ENCODE measurements at places on chromosomes 7 and 10. TPM values are rescaled to one million over a fixed set of nuclear protein-coding genes. Genes with fewer than 3 reads are reported as not detected.

DNA sequence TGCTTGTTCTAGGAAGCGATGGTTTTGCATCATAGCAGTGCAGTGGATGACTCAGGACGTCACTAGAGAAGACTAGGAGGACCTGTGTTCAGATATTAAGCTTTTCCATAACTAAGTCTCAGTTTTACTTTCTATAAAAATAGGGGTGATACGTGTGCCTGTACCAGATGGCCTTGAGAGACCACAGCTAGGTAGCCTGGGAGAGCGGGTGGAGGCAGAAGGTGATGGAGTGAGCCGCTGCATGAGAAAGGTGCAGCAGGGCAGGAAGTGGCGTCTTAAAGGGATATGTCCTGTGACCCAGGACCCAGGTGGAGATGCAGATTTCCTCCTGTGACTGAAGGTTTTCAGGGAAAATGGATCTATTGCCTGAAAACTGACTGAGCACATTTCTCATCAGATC lies 304.9 kb downstream of the CDC14C start:
- DNase-seq, result no peak
- H3K4me1 ChIP-seq, result no peaks in the 10 kb centered on the region

The PDE1C gene
- total RNA-seq, result 158 TPM

The LRRN3 gene
- total RNA-seq, result 0.52 TPM

- no peak overlapping the region for H3K27ac ChIP-seq
- no peaks in the 10 kb centered on the region for H3K27me3 ChIP-seq
- no peaks in the 10 kb centered on the region for H3K36me3 ChIP-seq
- DNase-seq, result no peak
These were observed 25.1 kb upstream of the GPR37 start for GRCh38 chr7:124790645-124791044.

GRCh38 chr7:145643981-145644380 lies 472.6 kb upstream of the CNTNAP2 start:
- no peak overlapping the region for H3K4me3 ChIP-seq
- no peaks in the 10 kb centered on the region for H3K27me3 ChIP-seq
- no peaks in the 10 kb centered on the region for H3K36me3 ChIP-seq
- no peak overlapping the region for H3K27ac ChIP-seq
- no peak for DNase-seq

GRCh38 chr10:128298587-128298986 lies 172.4 kb upstream of the MKI67 start:
- H3K36me3 ChIP-seq, result no peaks in the 10 kb centered on the region
- H3K27me3 ChIP-seq, result no peaks in the 10 kb centered on the region
- no peaks in the 10 kb centered on the region for H3K4me1 ChIP-seq
- H3K4me3 ChIP-seq, result no peak overlapping the region

GRCh38 chr10:652233-652632 lies 37.2 kb downstream of the DIP2C start:
- peaks cover 55% of the 10 kb centered on the region for H3K4me1 ChIP-seq
- H3K27ac ChIP-seq, result no peak overlapping the region
- DNase-seq, result no peak
- H3K4me3 ChIP-seq, result no peak overlapping the region
- no peaks in the 10 kb centered on the region for H3K27me3 ChIP-seq

- H3K4me1 ChIP-seq, result no peaks in the 10 kb centered on the region
- H3K4me3 ChIP-seq, result no peak overlapping the region
- no peak overlapping the region for H3K27ac ChIP-seq
- H3K36me3 ChIP-seq, result no peaks in the 10 kb centered on the region
- peaks cover 19% of the 10 kb centered on the region for H3K27me3 ChIP-seq
- DNase-seq, result no peak
These were observed 21.2 kb upstream of the PRKCQ start for GRCh38 chr10:6601246-6601805.

- peaks cover 40% of the 10 kb centered on the region for H3K4me1 ChIP-seq
- H3K27me3 ChIP-seq, result no peaks in the 10 kb centered on the region
- H3K4me3 ChIP-seq, result no peak overlapping the region
- H3K36me3 ChIP-seq, result no peaks in the 10 kb centered on the region
These were observed 47.9 kb upstream of the NPFFR1 start for GRCh38 chr10:70331486-70332268.

GRCh38 chr7:69864822-69865221 lies 266.5 kb downstream of the AUTS2 start:
- H3K27ac ChIP-seq, result no peak overlapping the region
- no peaks in the 10 kb centered on the region for H3K4me1 ChIP-seq
- DNase-seq, result no peak
- no peaks in the 10 kb centered on the region for H3K27me3 ChIP-seq

GRCh38 chr7:38306914-38307313 lies 33.5 kb upstream of the TARP start:
- H3K27ac ChIP-seq, result no peak overlapping the region
- no peaks in the 10 kb centered on the region for H3K36me3 ChIP-seq
- peaks cover 5% of the 10 kb centered on the region for H3K4me1 ChIP-seq
- no peaks in the 10 kb centered on the region for H3K27me3 ChIP-seq
- DNase-seq, result no peak

DNA sequence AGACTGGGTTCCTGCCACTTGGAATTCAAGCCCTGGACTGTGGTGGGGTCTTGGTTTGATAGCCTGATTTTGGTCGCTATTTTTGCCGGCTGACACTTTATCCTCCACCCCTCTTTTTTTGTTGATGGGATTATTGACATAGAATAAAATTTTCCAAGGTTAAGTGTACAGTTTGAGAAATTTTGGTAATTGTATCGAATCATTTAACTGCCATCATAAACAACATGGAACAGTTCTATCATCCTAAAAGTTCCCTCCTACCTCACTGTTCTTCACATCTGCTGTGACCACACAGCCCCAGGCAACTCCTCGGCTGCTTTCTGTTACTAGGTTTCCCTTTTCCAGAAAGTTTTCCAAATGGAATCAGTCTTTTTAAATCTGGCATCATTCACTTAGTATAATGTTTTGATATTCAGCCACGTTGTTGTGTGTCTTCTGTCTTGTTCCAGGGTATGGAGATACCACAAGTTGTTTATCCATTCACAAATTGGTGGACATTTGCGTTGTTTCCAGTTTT lies 50.6 kb upstream of the STEAP1B start:
- no peaks in the 10 kb centered on the region for H3K36me3 ChIP-seq
- peaks cover 58% of the 10 kb centered on the region for H3K27me3 ChIP-seq
- peaks cover 9% of the 10 kb centered on the region for H3K4me1 ChIP-seq

DNA sequence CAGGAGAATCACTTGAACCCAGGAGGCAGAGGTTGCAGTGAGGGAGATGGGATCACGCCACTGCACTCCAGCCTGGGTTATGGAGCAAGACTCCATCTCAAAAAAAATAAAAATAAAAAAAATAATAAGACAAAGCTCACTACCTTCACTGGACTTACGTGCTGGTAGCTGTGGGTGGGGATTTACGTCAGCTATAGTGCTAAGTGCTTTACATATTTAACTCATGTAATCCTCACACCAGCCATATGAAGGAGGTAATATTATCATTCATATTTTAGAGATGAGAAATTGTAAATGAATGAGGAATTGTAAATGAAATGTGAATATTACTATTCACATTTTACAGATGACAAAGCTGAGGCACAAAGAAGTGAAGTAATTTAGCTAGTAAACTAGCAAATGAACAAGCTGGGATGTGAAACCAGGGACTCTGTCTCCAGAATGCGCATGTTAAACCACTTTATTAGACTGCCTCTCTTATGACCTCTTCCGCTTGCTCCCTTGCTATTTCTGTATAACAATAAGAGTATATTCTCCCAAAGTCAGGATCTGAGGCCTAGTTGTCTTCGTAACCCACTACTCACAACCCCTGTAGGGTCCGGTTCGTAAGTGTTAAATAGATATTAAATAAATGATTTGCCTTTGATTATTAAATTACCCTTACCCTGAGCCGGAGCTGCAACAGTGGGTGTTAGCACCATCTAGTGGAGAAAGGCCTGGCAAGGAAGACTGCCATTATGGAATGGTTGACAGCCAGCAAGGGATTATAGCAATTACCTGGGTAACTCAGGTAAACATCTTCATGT lies 70.2 kb downstream of the HTR7 start:
- DNase-seq, result no peak
- H3K4me1 ChIP-seq, result no peaks in the 10 kb centered on the region
- no peak overlapping the region for H3K27ac ChIP-seq
- no peak overlapping the region for H3K4me3 ChIP-seq
- no peaks in the 10 kb centered on the region for H3K36me3 ChIP-seq
- peaks cover 13% of the 10 kb centered on the region for H3K27me3 ChIP-seq

GRCh38 chr10:43900571-43900970 lies 251.9 kb upstream of the ZNF32 start:
- DNase-seq, result no peak
- no peak overlapping the region for H3K4me3 ChIP-seq
- no peak overlapping the region for H3K27ac ChIP-seq
- H3K4me1 ChIP-seq, result peaks cover 9% of the 10 kb centered on the region
- no peaks in the 10 kb centered on the region for H3K27me3 ChIP-seq

- no peaks in the 10 kb centered on the region for H3K36me3 ChIP-seq
- H3K4me3 ChIP-seq, result no peak overlapping the region
These were observed 39.0 kb upstream of the TECTB start for GRCh38 chr10:112244197-112244596.

The INHBA gene
- 0.97 TPM for total RNA-seq

The TMEM236 gene
- total RNA-seq, result 0.44 TPM

DNA sequence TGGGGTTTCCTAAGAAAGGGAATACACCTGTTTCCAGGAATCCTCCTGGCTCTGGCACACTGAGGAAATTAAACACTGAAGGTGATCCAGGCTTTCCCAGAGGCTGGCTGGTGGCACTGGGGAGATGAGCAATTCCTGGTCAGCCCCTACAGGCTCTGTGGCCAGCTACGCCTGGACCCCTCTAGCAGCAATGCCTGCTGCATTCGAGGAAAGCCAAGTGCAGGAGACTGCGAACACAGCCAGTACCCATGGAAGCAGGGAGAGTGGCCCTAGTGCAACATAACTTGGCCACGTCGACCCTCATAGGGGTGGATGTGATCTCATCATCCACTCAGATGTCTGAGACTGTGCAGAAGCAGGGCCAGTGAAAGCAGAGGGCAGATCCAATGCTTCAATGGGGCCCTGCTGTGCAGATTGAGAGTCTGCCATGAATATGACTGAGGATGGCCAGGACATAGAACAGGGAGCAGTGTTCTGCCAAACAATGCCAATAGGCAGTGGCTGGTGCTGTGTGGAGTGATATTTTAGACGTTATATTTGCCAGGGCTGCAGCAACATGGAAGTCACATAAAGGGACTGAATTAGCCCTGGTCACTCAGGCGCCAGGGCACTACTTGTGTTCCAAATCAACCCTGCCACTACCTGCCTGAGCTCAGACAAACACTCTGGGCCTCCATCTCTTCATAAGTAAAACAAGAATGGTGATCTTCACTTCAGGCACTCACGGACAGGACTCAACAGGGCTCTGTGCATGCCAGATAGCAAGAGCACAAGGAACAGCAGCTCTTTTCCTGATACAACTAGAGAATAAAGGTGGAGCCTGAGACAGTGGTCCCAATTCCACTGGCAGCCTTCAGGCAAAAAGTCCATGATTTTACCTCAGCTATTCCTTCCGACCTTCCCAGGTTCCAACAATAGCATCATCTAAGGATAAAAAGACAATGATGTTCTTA lies 2.4 kb downstream of the ZNF488 start:
- H3K27ac ChIP-seq, result no peak overlapping the region
- H3K27me3 ChIP-seq, result no peaks in the 10 kb centered on the region
- H3K4me3 ChIP-seq, result no peak overlapping the region
- no peaks in the 10 kb centered on the region for H3K36me3 ChIP-seq

The ADARB2 gene
- total RNA-seq, result not detected

- H3K36me3 ChIP-seq, result peaks cover 4% of the 10 kb centered on the region
These were observed 2.2 kb downstream of the ZDHHC4 start for GRCh38 chr7:6579446-6579845.

- no peak overlapping the region for H3K27ac ChIP-seq
- DNase-seq, result no peak
- no peaks in the 10 kb centered on the region for H3K27me3 ChIP-seq
- no peaks in the 10 kb centered on the region for H3K4me1 ChIP-seq
These were observed 24.9 kb upstream of the CARD11 start for GRCh38 chr7:3068530-3068929.

DNA sequence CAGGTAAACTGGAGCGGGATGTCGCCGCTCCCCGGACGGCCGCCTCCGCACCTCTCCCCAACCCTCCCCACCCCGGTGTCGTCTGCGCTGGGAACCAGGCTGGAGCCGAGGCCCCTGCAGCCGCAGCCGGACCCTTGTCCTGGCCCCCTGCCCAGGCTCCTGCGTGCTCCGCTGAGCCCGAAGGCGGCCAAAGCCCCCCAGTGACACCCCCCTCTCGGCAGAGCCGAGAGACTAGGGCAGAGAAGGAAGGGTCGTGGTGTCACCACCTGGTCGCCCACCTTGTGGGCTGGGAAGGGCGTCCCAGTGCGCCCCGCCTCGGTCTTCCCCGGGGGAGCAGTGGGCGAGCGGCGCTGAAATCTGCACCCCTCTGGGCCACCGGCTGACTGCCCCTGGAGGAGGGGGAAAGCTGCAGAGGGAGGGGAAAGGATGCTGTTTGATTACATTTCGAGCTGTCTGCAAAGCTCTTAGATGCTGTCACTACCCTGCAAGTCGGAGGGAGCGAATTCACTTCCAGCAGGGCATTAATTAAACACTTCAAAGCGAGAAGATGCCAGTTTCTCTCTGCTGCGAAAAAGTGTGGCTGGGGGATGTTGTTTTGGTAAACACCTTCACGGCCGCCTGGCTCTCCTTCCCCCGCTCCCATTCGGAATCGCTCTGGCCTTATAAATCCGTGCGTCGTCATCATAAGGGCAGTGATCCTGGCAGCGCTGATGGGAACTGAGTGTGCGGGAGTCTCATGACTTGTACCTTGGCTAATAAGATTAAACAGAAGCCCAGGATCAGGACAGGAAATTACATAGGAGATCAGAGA lies 622 bp downstream of the DYNC1I1 start:
- H3K4me1 ChIP-seq, result no peaks in the 10 kb centered on the region
- peak overlapping the region; percentile 87 for H3K27ac ChIP-seq
- peak overlapping the region; percentile 73 for H3K4me3 ChIP-seq
- DNase-seq, result peak; percentile 23
- H3K27me3 ChIP-seq, result no peaks in the 10 kb centered on the region

- H3K36me3 ChIP-seq, result peaks cover 3% of the 10 kb centered on the region
- H3K4me3 ChIP-seq, result no peak overlapping the region
- H3K27ac ChIP-seq, result no peak overlapping the region
- H3K27me3 ChIP-seq, result no peaks in the 10 kb centered on the region
- DNase-seq, result no peak
These were observed 100.9 kb downstream of the TAX1BP1 start for GRCh38 chr7:27840760-27841364.

GRCh38 chr10:74644738-74645137 lies 181.7 kb upstream of the KAT6B start:
- no peak overlapping the region for H3K4me3 ChIP-seq
- no peak for DNase-seq
- H3K27me3 ChIP-seq, result no peaks in the 10 kb centered on the region
- H3K36me3 ChIP-seq, result no peaks in the 10 kb centered on the region
- H3K27ac ChIP-seq, result no peak overlapping the region

The AKR1C2 gene
- 11.3 TPM for total RNA-seq

- no peak for DNase-seq
- no peaks in the 10 kb centered on the region for H3K4me1 ChIP-seq
- H3K27ac ChIP-seq, result no peak overlapping the region
- H3K36me3 ChIP-seq, result no peaks in the 10 kb centered on the region
- H3K27me3 ChIP-seq, result no peaks in the 10 kb centered on the region
- H3K4me3 ChIP-seq, result no peak overlapping the region
These were observed 147.1 kb downstream of the MPP7 start for GRCh38 chr10:28155726-28156125.

The MMD2 gene
- total RNA-seq, result not detected

Measured in heart left ventricle (tissue), 16 donors.